ENCODE measurements at places on chromosomes 13 and 19.

GRCh38 chr19:46133101-46133627 is 8.7 kb upstream of the IGFL3 start:
- peak; percentile 96 for DNase-seq

- no peak for DNase-seq
These were observed 33.0 kb downstream of the KPNA3 start for GRCh38 chr13:49759503-49759902.

DNA sequence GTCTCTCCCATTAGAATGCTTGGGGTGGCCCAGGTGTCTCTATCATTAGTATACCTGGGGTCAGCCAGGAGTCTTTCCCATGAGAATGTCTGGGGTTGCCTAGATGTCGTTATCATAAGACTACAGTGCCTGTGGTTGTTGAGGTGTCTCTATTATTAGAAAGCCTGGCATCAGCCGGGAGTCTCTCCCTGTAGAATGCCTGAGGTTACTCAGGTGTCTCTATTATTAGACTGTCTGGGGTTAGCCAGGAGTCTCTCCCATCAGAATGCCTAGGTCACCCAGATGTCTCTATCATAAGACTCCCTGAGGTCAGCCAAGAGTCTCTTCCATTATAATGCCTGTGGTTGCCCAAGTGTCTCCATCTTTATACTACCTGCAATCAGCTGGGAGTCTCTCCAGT is 1541.1 kb downstream of the UQCRFS1 start:
- no peak for DNase-seq

GRCh38 chr19:21314676-21315075 is 14.5 kb downstream of the ZNF708 start:
- DNase-seq, result no peak

- no peak for DNase-seq
These were observed 116.2 kb downstream of the POSTN start for GRCh38 chr13:37482331-37482730.

GRCh38 chr13:106835477-106835876 is 267.5 kb upstream of the ARGLU1 start:
- no peak for DNase-seq

GRCh38 chr19:11210656-11210928 is 13.2 kb upstream of the KANK2 start:
- DNase-seq, result no peak

DNA sequence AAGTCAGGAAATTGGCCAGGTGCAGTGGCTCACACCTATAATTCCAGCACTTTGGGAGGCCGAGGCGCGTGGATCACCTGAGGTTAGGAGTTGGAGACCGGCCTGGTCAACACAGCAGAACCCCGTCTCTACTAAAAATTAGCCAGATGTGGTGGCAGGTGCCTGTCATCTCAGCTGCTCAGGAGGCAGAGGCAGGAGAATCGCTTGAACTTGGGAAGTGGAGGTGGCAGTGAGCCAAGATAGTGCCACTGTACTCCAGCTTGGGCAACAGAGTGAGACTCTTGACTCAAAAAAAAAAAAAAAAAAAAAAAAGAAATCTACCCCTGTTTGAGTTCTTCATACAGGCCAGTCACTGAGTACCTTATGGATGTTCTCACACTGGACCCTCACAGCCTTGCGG is 42.0 kb downstream of the SLC15A1 start:
- no peak for DNase-seq

DNA sequence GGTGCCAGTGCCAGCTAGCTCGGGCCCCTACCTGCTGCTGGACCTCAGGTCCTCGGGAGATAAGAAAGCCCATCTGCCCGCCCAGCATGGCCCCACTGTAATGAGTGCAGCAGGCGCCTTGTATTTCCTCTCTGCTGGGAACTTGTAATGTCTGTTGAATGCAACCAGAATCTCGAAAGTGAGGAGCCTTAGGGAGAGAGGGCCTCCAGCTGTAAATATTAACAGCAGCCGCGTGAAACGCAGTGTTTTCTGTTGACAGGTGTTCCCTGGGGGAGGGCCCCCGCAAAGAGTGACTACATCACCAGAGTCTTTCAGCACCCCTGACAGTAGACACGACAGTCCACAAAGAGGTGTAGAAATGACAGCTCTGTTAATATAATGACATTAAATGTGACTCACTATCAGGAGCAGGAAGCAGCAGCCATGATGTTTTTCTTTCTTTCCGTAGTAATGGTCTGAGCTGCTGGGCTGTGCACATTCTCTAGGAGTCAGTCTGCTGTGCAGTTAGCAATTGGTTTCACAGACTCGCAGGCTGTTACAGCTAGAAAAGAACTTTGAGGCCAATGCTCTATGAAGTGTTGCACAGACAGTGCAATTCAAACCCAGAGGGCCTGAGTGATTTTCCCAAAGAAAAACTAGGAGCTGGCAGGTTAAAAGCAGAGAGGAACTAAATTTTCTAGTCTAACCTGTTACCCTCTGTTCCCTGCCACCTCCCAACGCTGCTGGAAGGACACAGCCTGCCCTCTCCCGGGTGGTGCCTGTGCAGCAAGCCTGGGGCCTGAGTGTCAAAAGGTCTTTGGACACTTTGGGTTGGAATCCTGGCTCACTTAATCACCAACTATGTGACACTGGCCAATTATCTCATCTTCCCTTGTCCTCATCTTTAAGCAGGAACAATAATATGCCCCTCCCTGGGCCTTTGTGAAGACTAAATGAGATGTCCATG is 58.6 kb upstream of the WASF3 start:
- no peak for DNase-seq

DNA sequence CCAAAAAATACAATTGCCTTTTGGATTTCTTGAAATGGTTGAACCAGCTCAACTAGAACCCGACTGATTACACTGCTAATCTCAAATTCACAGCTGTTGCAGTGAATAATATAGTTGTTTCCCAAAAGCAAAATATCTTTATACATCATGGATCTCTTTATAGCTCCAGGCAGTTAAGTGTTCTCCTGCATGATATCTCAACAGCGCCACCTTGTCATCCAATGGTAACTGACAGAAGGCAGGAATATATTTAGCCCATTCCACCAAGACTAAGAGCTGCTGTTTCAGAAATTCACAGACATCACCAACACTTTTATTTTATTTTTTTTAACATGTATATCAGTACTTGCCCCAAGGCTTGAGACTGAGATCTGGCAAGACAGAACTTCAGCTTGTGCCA is 1141.0 kb upstream of the PRR20A start:
- DNase-seq, result no peak

DNA sequence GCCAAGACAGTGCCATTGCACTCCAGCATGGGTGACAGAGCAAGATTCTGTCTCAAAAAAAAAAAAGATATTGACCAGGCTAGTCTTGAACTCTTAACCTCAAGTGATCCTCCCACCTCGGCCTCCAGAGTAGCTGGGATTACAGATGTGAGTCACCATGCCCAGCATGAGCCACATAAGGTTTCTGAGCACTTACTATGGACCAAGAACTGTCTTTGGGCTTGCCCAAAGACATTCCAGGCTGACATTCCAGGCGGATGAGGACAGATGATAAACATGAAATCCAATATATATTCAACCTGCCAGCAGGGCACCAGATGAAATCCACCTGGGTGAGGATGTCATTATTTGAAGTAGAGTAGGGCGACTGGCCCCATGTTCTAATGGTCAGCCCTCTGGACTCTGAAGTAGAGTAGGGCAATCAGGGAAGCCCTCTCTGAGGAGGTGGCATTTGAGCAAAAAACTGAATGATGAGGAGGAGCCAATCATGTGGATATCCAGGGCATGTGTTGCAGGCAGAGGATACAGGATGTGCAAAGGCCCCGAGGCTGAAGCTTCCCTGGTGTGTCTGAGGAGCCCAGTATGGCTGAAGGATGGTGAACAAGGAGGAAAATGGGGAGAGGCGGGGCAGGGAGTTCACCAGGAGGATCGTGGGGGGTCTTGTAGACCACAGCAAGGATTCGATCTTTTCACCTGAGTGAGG is 4.0 kb downstream of the C19orf38 start:
- peak; percentile 49 for DNase-seq
